ENCODE measurements at places on chromosomes 16 and 17.
A peak's percentile ranks its signal among the peaks of the same experiment; 100 is the strongest.

GRCh38 chr17:72134608-72135394 is 14.0 kb downstream of the SOX9 start:
- no peak for DNase-seq

- DNase-seq: no peak
These were observed 32.4 kb downstream of the WIPI1 start for GRCh38 chr17:68424861-68425260.

DNA sequence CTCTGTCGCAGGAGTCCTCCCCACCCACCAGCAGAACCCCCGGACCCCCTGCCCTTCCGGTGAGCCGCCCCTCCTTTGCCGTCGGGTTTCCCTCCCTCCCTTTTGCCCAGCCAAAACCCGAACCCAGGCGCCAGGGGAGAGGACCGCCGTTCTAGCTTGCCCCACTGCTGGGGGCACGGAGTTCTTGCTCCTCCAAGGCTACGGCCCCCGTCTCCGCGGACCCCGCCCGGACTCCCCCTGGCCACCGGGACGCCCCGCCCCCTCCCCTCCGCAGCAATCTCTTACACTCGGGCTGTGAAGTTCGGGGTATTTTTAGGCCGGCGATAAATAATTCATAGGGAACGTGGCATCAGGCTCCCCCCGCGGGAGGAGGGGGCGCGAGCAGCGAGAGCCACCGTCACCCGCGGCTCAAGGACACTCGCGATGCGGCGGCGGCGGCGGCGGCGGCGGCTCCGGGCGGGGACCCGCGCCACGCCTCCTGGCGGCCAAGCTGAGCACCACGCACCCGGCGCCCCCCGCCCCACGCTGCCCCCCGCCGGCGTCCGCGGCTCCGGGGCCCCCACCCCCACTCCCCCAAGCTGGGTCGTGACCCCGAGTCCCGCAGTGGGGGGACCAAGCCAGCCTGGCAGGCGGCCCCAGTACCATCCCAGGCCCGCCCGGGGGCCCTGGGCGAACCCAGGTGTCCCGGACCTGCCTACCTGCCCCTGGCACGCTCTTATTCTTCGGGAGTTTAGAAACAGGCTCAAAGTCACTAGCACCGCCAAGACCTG is at the start of gene GRIN2C:
TSS of gene GRIN2C (minus strand) at position 427 of the 770 bp plus-strand sequence. CDS start 4,793 bp downstream, outside the sequence.
- no peak for DNase-seq

DNA sequence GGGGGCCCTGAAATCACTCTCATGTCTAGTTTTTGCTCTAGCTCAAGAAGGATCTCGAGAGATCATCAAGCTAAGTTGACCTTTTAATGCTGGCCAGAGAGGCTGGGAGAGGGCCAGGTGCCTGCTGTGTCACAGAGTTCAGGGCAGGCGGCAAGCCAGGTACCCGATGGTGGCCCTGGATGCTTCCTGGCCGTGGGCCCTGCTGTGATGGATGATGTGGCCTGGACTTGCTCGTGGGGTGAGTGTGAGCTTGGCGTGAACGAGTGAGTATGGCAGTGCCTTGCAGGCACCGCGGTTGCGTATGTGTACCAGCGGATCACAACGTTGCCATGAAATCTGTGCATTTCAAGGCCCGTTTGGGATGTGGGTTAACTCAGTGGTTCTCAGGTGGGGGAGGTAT is 7.4 kb downstream of the IRF8 start:
- DNase-seq: no peak

- no peak for DNase-seq
These were observed 647 bp upstream of the TMEM238L start for GRCh38 chr17:10804546-10804945.

DNA sequence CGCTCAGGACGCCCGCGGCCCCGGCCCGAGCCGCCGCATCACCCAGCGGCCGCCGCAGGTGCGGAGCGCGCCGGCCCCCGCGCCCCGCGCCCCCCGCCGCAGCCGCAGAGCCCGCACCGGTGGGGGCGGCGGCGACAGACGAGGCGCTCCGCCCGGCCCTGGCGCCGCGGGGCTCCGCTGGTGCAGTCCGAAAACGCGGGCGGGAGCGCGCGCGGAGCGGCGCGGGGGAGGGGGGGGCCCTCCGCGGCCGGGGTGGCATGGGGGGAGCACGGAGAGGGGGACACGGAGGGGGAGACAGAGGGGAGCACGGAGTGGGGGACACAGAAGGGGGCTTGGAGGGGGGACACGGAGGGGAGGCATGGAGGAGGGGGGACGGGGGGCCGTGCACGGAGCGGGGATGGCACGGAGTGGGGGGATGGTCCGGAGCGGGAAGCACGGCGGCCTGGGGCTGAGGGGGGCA is at the start of gene AATK:
TSS of gene AATK (minus strand) at position 189 of the 460 bp plus-strand sequence. CDS start 229 bp downstream, outside the sequence.
- no peak for DNase-seq

GRCh38 chr17:69912805-69913204 is 162.2 kb upstream of the KCNJ16 start:
- no peak for DNase-seq

- DNase-seq: no peak
These were observed 10.3 kb upstream of the MSL1 start for GRCh38 chr17:40111221-40112128.

- no peak for DNase-seq
These were observed 25.0 kb downstream of the ZNF469 start for GRCh38 chr16:88407807-88408206.

GRCh38 chr17:69333561-69333960 is 6.6 kb upstream of the ABCA5 start:
- no peak for DNase-seq

DNA sequence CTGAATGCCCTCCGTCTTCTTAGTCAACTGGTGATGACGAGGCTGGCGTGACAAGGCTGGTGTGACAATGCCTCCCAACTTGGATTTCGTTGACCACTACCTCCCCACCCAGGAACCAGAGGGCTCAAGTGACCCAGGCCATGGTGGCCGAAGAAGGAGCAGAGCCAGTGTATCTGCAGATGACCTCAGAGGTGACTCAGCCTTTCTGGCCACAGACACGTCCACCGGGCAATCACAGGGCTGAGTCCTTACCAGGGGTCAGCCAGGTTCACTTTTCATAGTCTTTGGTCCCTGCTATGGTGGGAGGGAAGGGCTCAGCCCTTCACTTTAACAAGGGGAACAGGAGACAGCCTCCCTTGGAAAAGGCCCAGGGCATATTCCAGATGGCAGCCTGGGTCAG is 116.3 kb downstream of the MAF start:
- no peak for DNase-seq

DNA sequence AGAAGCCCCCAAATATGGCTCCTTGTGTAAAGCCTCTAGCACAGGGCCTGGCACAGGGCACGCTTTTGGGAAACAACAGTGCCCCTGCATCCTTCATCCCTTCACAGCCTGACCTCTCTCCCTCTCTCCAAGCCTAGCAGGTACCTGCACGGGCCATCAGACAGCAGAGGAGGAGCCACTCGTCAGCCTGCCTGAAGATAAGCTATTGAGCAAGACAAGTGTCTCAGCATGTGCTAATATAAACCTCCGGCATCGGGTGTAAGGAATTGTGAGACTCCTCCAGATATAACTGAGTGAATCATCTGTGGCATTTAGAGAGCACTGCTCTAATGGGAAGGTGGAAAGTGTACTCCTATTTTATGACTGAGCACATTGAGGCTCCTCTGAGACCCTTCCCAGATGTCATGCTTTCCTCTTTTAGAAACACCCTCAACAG is 38.3 kb downstream of the TBX4 start:
- DNase-seq: no peak

GRCh38 chr17:2602597-2603017 is 9.2 kb downstream of the PAFAH1B1 start:
- no peak for DNase-seq

DNA sequence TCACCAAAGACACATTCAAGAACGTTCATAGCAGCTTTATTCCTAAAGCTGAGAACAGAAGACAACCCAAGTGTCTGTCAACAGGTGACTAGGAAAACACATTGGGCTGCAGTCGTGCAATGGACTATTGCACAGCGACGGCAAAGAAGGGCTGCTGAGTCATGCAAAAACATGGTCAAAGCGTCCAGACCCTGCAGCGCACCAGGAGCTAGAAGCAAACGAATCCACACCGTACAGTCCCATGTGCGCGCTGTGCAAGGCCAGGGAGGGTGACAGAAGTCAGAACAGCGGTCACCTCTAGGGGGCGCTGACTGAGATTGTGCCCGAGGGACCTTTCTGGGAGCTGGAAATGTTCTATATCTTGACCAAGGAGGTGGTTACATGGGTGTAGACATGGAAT is 266.4 kb downstream of the MAF start:
- DNase-seq: no peak

DNA sequence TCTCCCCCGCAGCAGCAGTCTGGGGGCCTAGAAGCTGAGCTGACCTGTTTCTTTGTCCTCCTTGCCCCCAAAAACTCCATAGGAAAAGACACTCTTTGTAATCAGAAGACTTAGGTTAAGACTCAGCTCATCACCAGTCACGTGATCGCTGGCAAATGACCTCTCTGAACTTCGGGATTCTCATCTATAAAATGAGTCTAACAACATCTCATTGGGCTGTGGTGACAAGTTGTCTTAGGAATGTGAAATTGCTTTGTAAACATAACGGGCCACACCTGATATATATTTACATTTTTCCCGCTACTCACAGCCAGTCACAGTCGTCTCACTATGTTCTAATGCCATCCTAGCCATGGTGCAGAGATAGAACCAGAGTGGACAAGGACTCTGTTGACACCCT is 86.0 kb upstream of the LHX1 start:
- no peak for DNase-seq

- DNase-seq: no peak
These were observed 22.6 kb downstream of the SMPD3 start for GRCh38 chr16:68425498-68426346.

DNA sequence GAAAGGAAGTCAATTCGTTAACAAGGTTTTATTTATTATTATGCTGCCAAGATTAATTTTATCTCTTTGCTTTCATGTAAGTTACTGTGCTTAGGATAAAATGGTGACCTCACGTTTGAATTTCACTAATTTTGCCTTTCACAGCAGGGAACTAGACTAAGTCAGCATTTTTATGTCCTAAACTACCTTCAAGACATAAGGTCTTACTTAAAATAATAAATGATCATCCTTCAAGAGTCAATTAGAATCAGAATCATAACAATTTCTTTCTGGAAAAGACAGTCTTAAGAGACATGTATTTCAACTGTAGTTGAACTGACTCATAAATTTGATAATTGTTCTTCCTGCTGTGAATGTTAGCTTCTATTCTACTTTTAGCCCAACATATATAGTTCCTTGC is 893.8 kb downstream of the KCNJ2 start:
- DNase-seq: no peak

- no peak for DNase-seq
These were observed 22.1 kb upstream of the SPNS2 start for GRCh38 chr17:4476511-4477070.

DNA sequence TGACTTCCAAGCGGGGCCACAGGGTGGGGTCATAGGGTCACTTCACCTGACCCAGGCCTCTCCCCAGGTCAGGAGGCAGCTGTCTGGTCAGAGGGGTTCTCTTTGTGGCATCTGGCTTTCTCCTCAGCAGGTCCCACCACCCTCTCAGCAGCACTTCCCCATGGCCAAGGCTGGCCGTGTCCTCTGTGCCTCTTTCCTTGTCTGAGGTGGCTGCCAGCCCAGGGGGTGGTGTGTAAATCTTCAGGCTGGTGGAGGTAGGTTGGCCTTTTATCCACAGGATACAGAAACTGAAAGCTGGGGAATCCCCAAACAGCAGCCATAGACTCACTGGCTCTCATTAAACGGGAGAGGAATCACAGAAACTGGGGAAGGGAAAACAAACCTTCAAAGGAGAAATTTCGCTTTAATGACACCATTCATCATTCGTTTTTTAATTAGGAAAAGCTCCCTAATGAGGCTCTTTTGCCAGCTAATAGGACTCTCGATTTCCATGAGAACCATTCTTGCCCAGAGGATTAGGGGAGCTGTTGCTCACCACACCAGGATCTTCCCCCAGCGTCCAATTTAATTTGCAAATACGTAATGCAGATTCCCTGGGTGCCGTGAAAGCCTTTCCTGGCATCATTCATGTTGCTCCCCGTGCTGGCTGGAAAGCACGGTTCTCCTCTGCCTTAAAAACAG is 18.0 kb downstream of the C17orf75 start:
- DNase-seq: no peak

- DNase-seq: no peak
These were observed 59.8 kb upstream of the NLRP1 start for GRCh38 chr17:5644065-5644464.

- peak; percentile 49 for DNase-seq
These were observed 11.8 kb downstream of the GNPTG start for GRCh38 chr16:1363501-1364041.

DNA sequence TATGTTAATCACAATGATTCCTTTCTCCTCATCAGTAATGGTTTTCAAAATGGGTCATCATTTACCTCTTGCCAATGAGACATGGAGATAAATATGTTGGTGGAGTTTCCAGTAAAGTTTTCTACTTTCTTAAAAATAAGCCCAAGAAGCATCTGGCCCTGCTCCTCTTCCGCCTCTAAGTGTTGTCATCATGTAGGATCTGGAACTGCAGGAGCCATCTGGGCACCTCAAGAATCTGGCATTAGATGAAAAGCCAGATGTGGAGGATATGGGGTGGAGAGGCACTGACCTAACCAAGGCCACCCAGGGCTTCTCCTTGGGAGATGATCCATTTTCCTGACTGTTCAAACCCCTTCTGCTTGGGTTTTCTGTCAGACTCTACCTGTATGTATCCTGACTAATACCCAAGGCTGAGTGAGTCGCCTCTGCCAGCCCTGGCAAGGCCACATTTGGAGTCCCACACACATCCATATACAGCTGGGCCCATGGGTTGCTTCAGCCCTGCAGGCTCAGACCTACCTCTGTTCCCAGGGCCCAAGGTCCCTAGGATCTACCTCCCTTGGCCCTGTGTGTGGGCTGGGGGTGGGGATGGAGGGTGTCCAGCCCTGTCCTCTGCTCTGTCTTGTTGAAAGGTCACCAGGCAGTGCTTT is 24.6 kb downstream of the CCDC182 start:
- DNase-seq: no peak

DNA sequence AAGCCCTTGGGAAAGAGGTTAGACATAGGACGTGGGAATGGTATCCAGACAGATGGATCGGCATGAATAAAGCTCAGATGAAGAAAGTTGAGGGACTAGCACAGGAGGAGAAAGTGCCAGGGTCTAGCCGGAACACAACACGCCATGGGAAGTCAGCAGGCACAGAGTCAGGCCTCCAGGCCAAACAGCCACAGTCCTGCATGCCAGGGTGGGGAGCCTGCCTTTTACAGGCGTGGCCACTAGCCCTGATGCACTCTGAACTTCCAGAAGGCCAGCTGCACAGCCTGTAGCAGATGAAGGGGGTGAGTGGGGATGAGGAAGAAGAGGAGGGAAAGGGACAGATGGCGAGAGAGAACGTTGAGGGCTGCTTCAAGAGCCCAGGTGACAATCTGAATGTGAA is 5.2 kb downstream of the B9D1 start:
- DNase-seq: no peak

- DNase-seq: no peak
These were observed 509.6 kb downstream of the KCNJ2 start for GRCh38 chr17:70678889-70679288.

GRCh38 chr17:10286324-10286723 is 86.5 kb downstream of the MYH13 start:
- DNase-seq: no peak

- DNase-seq: no peak
These were observed 39.8 kb upstream of the MMP2 start for GRCh38 chr16:55439101-55439690.

GRCh38 chr16:80233097-80233835 is 307.5 kb upstream of the DYNLRB2 start:
- no peak for DNase-seq

- DNase-seq: no peak
These were observed 103.1 kb downstream of the RPTOR start for GRCh38 chr17:80647746-80648145.
